ENCODE measurements at places on chromosomes 13 and 19.

DNA sequence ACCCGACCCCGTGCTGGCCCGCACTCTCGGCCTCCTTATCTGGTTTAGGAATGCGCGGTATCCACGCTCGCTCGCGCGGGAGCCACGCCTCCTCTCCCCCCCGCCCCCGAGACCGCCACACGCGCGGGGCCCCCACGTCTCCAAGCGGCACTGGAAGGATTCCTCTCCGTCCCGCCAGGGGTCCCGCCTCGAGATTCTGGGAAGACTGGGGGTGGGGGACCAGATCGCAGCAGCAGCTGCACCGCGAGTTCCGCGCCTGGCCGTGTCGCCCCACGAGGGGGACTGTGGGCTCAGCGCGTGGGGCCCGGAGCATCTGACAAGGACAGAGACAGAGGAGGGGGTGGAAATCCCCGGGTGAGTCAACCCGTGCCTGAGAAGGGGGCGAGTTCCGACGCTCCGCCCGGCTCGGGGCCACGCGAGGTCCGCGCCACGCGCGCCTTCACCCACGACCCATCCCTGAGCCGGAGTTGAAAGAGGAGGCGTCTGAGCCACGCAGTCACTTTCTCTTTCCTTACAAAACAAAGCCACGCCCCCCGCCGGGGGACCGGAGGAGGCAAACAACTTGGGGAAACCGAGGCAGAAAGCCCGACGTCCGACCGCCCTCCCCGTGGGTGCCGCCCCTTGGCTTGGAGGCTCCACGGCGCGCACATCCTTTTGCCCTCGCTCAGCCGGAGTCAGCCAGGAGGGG, 814 bp downstream of the S1PR2 start:
- no peak for DNase-seq

GRCh38 chr19:10332158-10332964, 968 bp downstream of the RAVER1 start:
- DNase-seq: no peak

GRCh38 chr19:43699506-43700394, 16.1 kb upstream of the IRGC start:
- no peak for DNase-seq

- DNase-seq: no peak
These were observed 91.2 kb downstream of the GGACT start for GRCh38 chr13:100497389-100497788.

DNA sequence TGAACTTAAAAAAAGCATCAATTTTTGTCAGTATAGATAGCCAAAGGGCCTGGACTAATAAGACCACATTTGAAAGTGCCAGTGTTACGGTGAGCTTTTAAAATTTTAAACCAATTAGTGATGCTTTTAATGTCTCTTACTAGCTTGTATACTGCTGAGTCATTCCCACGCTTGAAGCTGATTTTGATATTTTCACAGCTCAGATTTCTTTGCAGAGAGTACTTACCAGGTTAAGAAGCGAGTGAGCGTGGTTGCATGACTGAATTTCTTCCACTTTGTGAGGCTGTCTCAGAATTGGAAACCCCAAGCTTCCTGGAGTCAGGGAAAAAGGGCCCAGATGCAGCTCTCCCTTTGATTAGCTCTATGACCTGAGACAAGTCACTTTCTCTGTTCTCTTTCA, 74.5 kb upstream of the NBEA start:
- no peak for DNase-seq

- no peak for DNase-seq
These were observed 154.0 kb upstream of the TSHZ3 start for GRCh38 chr19:31503211-31503610.

DNA sequence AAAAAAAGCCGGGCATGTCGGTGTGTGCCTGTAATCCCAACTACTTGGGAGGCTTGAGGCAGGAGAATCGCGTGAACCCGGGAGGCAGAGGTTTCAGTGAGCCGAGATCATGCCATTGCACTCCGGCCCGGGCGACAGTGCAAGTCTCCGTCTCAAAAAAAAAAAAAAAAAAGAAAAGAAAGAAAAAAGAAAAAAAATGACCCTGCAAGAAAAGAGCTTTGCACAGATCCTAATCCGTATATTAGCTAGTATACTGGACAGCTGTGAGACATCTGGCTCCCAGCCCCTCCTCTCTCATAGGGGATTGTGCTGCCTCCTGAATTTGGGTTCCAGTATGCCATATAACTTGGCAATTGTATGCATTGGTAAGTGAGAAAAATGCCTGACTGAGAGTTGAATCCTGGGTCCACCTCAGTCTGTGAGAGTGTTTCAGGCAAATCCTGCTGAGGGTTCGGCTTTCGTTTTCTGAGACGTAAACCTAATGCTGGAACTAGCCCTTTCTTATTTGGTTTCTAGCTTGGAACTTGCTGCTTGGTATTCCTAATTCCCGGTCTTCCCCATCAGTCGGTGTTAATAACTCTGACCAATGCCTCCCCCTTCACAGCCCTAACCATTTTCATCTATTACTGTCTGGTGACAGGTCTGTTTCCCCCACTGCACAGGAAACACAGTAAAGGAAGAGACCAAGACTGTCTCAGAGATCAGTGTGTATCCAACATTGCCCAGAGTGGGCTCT, 1.3 kb upstream of the AKT2 start:
- no peak for DNase-seq

DNA sequence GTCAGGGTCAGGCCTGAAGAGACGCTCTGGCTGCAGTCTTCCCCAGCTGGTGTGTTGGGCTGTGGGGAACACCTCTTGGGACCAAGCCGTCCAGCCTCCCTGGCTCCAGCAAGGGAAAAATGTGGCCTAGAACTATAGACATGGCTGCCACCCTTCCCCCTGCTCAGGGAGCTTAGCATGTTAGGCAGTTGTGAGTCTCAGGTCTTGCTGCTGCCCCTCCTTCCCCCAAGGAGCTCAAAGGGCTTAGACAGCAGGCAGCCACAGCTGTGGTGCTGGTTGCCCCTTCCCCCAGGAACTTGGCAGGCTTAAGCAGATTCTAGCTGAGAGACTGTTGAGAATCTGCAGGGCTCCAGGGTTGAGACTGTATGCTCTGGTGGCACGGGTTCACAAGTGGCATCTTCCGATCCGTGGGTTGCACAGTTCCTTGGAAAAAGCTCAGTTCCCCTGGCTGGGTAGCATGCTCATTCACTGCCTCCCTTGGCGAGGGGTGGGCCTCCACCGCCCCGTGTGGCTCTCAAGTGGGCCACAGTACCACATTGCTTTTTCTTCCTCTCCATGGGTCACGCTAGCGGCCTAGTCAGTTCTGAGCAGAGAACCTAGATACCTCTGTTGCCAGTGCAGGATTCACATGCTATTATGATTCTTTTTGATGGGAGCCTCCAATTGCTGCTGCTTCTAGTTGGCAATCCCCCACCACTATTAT, 1258.6 kb downstream of the OLFM4 start:
- DNase-seq: no peak

DNA sequence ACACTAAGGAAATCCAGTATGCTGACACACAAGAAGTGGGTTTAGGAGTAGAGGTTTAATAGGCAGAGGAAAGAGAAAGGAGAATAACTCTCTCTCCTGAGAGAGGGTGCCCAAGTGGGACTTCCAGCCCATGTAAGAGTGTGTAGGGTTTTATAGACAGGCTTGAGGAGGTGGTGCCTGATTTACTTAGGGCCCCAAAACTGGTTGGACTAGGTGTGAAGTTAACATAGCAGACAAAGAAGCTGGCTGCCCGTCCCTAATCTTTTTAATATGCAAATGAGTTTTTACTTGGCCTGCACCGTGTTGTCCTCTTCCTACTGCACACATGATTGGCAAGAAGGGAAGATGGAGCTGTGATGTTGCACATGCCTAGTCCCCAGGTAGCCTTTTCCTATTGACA, 752.5 kb upstream of the SLITRK5 start:
- no peak for DNase-seq

- DNase-seq: no peak
These were observed 49.8 kb downstream of the CBY2 start for GRCh38 chr13:45751885-45752284.

- no peak for DNase-seq
These were observed 21.0 kb downstream of the CCDC8 start for GRCh38 chr19:46392252-46392801.

DNA sequence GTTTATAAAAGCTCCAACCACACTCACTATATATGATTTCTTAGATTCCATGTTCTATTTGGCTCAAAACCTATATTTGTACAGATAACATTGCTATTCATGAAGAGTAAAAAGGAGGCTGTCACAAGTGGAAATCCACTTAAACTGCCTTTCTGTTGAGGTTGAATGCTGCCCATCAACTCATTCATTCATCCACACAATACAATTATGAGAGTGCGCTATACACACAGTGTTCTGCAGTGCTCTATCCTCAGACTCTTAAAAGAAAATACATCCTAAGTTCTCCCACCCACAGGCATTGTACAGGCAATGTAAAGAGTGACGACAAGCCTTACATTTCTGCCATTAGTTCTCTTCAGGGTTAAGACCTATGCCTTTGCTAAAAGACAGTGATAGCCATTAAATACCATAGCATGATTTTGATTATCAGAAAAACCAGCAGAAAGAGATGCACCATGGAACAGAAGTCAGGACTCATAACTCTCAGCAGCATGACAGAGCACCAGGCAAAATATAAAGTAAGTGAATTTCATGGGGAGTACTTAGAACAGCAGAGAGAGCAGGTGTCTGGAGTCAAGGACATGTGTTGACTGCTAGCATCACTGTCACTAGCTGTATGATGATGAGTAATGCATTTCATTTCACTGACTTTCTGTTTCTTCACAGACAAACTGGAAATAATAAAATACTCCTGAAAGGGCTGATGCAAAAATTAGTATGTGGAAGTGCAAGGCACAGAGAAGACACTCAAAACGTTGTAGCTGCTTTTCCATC, 218.0 kb downstream of the RBM26 start:
- DNase-seq: no peak

DNA sequence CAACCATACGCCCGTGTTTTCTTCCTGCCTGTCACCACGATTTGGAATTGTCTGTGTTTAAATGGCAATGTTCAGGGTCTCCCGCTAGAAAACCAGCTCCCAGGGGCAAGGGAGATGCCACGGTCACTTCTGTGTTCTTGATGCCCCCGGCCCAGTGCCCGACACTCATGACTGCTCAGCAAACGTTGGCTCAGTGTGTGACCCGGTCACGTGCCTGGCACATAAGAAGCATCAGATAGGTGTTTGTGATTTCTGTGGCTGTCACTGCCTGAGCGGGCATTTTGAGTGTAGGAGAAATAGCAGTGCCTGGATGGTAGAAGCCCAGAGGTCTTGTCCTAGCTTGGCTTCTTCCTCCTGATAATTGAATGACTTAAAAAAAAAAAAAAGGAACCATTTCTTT, 15.5 kb downstream of the HDGFL2 start:
- DNase-seq: no peak

GRCh38 chr13:94481941-94482340, 2.5 kb upstream of the DCT start:
- DNase-seq: no peak

- peak; percentile 68 for DNase-seq
These were observed at the start of gene ZNF296 for GRCh38 chr19:45076029-45076850. TSS of gene ZNF296 (minus strand) at chr19:45076478. CDS start at chr19:45076373, 105 bp downstream.

DNA sequence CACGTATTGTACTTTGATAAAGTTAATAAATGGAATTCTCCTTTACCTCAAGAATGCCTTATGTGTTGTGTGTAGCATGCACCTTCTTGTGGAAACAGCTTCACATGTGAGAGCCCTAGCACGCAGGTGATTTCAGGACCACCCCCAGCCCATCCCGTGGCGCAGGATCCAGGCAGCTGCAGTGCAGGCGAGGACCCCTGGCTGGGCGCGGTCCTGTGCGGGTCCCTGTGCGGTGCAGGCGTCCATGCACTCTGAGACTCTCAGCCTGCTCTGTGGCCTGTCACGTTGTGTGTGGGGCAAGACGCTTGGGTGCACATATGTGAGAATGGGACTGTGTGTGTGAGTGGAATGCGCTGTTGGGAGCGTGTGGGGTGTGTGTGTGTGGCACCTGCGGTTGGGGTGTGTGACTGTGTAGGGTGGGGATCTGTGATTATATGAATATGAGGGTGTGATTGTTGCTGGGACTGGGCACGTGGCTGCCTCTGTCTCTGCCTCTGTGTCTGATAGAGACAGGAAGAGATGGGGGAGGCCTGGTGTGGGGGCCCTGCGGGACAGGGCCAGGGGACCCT, 30.8 kb downstream of the WTIP start:
- no peak for DNase-seq

GRCh38 chr13:75549262-75550158, at the start of gene UCHL3:
TSS of gene UCHL3 (plus strand) at chr13:75549791. CDS start at chr13:75549821, 30 bp downstream.
- peak; percentile 85 for DNase-seq

GRCh38 chr19:51127755-51128154, 3.0 kb downstream of the SIGLEC9 start:
- DNase-seq: no peak

DNA sequence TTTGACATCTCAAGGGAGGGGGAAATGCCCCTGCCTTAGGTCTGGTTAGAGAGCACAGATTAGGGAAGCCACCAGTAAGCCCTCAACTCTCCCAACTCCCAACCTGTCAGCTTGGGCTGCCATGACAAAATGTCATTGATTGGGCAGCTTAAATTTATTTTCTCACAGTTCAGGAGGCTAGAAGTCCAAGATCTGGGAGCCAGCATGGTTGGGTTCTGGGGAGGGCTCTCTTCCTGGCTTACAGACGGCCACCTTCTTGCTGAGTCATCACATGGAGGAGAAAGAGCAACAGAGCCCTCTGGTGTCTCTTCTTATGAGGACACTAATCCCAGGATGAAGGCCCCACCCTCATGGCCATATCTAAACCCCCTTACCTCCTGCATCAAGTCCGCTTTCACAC, 24.2 kb downstream of the C19orf12 start:
- no peak for DNase-seq

DNA sequence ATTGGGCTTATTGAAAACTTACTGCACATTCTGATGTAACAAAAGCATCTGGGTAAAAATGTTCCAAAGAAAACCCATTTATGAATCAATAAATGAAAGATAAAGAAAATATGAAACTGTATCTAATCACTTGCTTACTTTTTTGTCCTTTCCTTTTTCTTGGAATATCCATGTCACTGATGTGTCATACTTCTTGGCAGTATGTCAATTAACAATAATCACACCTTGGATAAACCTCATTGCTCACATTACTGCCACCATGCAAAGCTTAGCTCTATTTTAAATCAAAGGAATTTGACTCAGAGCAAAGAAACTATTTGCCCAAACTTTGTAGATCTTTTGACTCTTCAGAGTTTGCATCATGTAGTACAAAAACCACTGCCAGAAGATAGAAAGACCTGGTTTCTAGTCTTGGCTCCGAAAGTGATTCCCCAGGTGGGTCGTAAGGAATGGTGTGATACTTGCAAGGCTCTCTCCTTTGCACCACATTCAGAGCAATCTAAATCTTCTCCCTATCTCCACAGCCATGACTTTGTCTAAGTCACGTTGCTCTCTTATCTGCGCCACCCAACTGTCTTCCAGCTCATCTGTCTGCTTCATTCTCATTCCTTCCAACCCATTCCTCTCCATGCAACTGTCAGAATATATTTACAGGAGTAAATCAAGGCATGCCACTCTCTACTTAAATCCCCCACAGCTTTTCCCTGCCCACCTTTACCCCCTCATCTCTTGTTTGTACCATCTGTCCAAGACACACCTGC, 311.9 kb downstream of the COG6 start:
- no peak for DNase-seq

All from NCI-H2029 (cell line).